ENCODE measurements at places on chromosomes 6 and 20.

GRCh38 chr6:119742188-119742803, 392.7 kb upstream of the MAN1A1 start:
- DNase-seq, result peak; percentile 16

DNA sequence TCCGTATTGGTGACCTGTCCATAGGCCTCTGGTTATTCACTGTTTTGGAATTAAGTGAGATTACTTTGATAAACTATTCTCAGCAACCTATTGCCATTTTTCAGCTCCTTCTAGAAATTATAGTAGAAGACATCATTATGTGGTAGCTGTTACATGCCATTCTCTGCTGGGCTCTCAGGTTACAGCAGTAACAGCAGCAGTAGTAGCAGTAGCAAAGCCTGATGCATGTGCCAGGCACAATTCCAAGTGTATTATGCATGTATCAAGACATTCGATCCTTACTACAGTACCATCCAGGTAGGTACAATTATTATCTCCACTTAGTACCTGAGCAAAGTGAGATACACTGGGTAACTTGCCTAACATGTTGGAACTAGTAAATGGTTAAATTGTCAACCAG, 74.3 kb downstream of the RPS12 start:
- DNase-seq, result no peak

- DNase-seq, result no peak
These were observed 99.5 kb upstream of the ZFP64 start for GRCh38 chr20:52291109-52291508.

DNA sequence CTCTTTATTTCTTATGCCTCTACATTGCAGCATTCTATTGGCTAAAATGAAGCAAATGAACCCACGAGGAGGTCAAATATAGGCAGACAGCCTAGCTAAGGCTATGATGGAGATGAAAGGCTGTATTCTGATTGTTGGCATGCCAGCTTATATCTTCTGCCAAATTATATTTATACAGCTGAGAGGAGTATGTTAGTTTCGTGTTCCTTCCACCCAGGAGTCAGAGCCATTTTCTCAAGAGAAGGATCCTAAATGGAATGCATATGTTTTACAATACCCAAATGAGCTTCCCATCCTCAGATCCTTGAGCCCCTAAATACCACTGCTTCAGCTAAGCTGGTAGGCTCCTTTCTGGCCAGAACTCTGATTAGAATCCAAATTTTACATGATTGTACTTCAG, 178.4 kb upstream of the HDDC2 start:
- no peak for DNase-seq

GRCh38 chr6:119276211-119276610, 73.3 kb downstream of the MAN1A1 start:
- no peak for DNase-seq

DNA sequence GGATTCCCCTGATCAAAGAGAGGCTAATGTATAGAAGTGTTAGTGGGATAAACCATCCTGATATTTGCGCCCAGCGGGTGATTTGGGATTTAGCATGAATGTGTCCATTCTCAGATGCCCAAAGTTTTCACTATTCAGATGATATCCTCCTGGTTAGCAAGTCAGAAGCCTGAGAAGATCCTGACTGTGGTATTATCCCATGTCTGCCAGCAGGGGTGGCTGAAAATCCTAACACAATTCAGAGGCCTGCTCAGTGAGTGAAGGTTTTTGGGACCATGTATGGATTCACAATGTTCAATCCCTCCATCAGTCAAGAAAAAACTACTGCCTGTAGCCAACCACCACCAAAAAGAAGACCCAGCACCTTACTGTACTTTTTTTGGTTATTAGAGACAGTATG, 34.1 kb upstream of the SPACA1 start:
- no peak for DNase-seq

- no peak for DNase-seq
These were observed 118.1 kb downstream of the TRDN start for GRCh38 chr6:123518441-123519188.

DNA sequence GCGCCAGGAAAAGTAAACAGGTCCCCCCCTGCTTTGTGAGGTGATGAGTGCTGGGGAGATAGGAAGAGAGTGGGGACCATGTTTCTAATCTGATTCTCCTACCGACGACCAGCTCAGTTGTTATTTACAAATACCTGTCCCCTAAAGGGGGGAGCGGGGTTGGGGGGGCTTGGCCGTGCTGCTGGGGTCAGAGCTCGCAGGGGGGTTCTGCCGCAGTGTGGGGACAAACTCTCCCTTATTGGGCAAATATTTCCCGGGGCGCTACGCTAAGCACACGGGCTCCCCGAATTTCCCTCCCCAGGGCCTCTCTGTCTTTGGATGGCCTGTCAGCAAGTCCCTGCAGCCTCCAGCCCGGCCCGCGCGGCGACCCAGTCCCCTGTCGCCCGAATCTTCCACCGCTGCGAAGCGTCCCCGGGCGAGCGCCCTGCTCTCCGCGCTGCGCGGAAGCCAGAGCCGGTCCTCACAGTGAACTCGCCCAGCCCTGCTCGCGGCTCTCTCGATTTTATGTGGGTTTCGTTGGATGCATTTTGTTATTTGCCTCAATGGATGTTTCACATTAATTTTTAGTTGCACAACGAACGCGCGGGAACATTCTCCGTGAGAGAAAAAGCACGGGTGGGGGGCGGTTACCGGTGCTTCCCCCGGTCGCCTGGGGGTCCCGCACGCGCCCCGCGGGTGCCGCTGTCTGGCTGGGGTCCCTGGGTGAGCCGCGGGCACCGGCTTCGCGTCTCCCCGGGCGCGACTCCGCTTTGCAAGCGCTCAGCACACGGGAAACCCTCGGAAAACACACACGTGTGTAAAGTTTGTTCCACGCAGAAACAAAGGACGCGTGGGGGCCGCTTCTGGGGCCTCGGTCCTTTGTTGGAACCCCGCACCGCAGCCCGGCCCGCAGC, 1.5 kb upstream of the STX16 start:
- DNase-seq, result no peak

- peak; percentile 41 for DNase-seq
These were observed at the start of gene TSHZ2 for GRCh38 chr20:52972190-52972937. Gene TSHZ2, plus strand, starts transcription at chr20:52972358. Its CDS starts 936 bp downstream, at chr20:52973294.

GRCh38 chr20:12594410-12595088, 414.2 kb upstream of the SPTLC3 start:
- DNase-seq, result no peak

DNA sequence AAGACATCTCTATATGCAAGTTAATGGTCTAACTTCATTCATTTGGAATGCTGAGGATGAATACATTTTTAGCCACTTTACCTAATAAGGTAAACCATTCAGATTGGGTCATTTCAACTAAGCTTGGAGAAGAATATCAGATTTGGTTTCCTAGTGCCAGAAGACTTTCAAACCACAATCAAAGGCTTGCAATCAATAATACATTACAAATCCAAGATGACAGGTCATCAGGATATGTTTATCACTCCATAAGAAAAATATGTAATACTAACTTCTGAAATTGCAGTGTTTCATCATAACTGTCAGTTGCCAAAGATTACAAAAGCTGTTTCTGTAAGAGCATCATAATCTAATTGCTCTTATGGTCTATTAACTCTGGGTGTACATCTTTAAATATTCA, 654.0 kb downstream of the COL12A1 start:
- no peak for DNase-seq

GRCh38 chr6:124436803-124437202, 525.4 kb upstream of the RNF217 start:
- DNase-seq, result no peak

DNA sequence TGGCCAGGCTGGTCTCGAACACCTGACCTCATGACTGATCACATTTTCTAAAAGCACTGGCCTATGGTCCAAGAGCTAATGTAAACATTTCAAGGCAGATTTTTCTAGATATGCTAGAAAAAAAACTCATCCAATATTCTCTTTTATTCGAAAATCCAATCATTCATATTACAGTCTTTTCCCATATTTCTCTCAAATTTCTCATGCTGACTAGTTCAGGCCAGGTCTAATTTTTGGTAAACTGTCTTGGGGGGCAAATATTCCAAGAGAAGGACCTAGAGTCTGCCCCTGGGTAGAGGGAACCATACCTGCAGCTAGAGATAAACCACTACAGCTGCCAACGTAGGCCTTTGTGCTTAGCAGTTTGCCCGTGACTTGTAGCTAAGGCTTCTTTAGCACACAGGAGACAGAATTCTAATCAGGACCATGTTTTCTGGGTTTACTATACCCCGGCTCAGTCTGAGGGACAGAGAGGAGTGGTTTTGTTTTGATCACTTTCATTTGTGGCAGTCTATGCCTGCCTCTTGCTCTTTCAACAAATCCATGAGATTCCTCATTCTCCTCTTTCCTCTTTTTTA, 71.8 kb upstream of the CITED2 start:
- DNase-seq, result no peak

DNA sequence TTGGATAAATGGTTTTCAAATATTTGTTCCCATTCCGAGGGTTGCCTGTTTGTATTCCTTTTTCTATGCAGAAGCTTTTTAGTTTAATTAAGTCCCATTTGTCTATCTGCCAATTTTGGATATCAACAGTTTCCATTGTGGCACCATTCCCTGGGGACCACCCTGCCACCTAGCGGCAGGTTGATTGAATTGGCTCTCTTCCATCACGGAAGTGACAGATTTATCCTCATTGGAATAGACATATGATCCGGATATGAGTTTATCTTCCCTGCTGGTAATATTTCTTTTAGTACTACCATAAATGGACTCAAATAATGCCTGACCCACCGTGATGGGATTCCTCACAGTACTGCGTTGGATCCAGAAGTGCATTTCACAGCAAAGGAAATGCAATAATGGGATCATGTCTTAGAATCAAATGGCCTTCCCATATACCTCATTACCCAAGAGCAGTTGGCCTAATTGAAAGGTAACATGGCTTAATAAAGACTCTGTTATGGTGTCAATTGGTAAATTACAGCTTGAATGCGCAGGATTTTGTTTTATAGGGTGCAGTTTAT, 327.0 kb downstream of the BMP2 start:
- no peak for DNase-seq

DNA sequence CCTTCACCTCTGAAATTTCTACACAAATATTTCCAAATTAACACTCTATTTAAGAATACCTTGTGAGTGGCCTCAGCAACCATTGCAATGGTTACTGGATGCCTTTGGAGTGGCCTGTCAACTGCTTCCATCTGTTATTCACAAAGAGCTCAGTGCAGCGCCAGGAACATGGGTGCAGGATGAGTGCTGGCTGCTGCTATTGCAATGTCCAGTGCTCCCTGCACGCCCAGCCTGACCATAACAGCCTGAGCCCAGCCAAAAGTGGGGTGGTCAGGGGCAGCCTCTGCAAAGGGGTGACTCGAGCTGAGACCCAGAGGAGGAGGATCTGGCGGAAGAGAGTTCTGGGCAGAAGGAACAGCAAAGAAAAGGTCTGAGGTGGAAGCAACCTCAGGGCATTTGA, 18.4 kb downstream of the CASS4 start:
- no peak for DNase-seq

DNA sequence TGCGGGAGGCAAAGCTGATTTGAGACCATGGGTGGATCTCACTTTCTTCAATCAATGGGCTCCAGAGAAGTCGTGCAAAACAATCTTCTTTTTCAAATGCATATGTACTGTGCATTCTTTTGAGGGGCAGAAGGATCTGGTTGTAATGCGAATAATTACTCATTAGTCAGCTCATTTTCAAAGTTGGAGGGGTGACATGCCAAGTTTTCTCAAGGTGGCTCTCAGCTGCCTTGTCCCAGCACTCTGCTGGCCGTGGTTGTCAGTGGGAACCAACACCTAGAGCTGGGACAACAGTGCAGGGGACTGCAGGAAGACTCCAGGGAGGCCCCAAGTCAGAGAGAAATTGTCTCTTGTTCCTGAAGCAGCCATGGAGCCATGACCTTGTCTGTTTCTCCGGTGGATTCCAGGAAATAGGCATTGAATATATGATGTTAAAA, 25.3 kb downstream of the MYT1 start:
- no peak for DNase-seq

DNA sequence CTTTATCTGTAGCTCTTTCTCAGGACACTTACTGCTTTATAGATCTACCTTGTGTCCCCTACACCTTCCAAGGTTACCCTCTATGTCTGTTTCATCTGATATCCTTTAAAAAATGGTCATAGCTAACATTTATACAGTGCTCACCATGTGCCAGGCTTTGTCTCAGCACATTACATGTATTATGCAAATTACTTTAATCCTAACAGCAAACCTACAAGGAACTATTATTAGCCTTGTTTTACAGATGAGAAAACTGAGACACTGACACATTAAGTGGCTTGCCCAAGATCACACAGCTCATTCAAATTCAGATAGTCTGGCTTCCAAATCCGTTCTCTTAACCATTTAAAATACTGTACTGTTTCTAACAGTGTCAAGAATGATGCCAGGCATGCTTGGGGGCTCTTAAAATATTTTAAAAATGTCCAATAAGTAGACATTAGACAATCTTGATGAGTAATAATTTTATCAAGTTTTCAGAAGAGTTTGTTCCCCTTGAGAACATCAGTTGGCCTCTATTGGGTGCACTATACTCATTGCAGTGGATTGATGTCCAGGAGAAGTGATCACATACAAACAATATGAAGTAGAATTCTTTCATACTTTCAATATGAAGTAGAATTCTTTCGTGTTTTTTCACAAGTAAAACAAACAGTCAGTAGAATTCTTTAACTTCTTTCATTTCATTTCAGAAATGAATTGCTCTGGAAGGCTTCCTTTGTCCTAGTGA, 69.6 kb downstream of the DNAH8 start:
- DNase-seq, result no peak

DNA sequence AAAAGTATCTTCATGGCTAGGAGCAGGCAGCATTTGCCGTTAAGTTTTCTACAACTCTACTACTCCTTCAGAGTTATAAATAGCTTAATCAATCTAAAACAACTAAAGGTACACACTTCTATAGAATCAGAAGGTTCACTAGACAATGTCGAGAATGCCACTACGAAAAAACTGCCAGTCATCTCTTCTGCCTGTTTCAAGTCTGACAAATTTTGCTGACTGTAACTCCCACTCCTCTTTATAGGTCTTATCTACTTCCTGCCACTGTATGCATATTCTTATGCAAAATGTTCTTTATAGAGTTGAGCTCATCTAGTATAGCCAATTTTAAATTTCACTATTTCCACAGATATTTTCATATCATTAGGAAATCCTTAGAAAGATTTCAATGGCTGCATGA, 160.1 kb downstream of the EYS start:
- DNase-seq, result no peak

DNA sequence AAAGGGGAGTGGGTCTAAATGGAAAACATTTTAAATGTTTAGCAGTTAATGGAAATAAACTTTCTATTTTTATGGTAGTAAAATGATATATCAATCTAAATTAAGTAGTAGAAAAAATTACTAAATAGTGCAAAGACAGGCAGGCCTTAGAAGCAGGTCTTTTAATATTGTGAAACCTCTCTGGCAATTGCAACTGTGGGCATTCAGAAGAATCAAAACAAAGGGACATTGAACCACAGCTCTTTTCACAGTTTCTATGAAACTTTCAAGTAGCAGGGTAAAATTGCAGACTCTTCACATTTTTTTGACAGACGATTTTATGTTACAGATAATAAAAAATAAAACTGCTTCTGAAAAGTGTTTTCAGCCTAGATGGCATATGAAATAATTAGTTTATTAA, 533.7 kb downstream of the BCKDHB start:
- DNase-seq, result no peak

Data from activated T-helper 1 cell treated with anti-CD3 and anti-CD28 coated beads, Interleukin-12 subunit alpha, Interleukin-12 subunit beta, Interleukin-2, Interleukin-4 antibody, amounts not matched to agents 30 ng/mL and 10 ng/mL and 1 ng/mL, durations not matched to agents 14 hours and 24 hours and 36 hours (primary cell).